Right kidney (tissue), 9 donors: ENCODE measurements at places on chromosomes 5 and 9.

DNA sequence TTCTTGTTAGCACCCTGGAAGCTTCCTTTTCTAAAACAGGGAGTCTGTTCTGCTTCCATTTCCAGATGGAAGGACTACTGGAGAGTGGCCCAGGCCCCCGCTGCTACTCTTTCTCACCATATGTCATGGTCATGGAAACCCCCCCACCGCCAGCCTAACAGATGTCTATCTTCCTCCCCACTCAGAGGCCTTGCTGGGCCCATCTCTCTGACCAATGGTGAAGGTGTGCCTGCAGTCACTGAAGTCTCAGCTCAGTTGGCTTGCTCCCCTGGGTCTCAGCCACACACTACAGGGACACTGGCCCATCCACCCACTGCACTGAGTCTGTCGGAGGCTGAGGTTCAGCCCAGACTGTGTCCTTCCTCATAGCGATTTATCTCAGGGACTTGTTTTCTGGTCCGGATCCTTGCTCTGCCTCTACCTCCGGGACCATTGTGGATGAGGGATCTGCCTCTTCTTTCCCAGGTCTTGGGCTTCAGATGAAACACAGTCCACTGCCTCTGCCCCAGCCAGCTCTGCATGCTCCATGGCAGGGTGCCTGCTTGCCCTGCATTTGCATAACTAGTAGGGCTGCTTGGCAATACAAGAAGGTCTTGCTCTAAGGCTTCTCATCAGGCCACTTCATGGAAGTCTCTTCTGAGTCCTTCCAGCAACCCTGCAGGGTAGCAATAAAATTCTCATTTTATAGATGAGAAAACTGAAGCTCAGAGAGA is 30.8 kb downstream of the GALNT12 start:
- no peak for DNase-seq

DNA sequence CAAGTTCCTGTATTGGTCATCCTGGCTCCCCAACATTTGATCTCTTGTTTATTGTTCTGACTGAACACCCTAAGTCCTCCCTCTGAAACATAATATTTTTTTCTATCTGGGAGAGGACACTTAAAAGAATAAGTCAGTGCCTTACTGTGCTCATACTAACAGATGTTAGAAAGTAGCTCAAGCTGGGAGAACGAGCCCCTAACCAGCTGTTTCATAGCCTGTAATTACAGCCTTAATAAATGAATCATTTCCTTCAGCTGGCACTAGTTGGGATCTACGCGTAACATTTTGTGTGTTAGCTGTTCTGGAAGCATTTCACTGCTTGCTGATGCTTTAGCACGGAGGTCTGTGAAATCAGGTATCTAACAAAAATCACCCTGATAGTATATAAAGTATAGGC is 345.9 kb upstream of the RIOK2 start:
- DNase-seq, result no peak

- DNase-seq, result no peak
These were observed 19.8 kb downstream of the IFT74 start for GRCh38 chr9:26975728-26976707.

- no peak for DNase-seq
These were observed 275.5 kb upstream of the TMEM161B start for GRCh38 chr5:88544136-88544645.

DNA sequence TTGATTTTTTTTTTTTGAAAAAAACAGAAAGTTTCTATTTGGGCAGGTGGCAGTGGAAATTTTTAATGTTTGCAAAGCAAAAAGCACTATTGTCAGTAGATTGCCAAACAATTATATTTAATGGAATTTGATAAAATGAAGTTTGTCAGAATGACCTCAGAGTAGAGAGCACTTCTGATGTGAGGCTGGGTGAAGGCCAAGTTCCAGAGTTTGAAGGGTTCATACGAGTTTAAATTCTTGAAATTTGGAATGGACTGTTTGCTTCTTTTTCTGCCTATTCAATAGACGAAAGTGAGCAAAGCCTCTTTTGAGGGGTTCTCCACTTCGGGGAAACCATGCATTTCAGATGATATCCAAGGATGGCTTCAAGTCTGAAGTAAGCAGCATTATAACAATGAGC is 7.4 kb downstream of the SHC3 start:
- no peak for DNase-seq

- DNase-seq, result no peak
These were observed 68.7 kb upstream of the LARP1 start for GRCh38 chr5:154686490-154686889.

DNA sequence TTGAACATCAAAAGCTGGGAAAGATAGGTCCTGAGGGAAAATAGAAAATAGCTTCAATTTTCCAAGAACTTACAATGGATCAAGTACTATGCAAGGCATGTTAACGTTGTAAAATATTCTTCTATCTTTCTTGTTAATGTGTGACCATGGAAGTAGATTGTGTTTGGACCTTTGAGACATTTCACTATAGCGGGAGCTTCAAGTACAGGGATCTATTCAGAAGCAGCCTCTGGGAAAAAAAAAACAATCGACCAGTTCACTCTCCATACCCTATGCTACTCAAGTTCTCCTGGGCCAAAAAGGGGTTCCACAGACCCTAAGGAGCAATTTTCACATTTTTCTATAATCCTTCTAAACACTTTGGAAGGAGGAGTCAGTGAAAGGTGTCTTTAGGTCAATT is 54.1 kb upstream of the ATP10B start:
- DNase-seq, result no peak

DNA sequence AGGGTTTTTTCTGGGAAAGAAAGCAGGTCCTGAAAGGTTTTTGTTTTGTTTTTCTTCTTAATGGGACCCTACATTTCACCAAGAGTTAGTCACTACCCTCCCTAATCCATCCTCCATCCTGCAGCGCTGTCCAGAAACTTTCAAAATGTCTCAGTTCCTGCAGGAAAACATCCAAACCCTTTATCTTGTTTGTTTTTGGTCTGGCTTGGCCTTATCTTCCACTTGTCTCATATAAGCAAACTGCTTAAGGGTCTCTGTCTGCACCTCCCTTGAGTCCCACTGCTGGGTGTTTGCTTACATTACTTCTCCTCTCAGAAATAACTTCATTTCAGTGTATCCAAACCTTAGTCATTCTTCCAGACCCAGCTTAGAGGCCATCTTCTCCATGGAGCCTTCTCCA is 11.0 kb upstream of the TRAF1 start:
- DNase-seq, result no peak

GRCh38 chr5:150644058-150644457 is 3.6 kb downstream of the SYNPO start:
- DNase-seq, result no peak

DNA sequence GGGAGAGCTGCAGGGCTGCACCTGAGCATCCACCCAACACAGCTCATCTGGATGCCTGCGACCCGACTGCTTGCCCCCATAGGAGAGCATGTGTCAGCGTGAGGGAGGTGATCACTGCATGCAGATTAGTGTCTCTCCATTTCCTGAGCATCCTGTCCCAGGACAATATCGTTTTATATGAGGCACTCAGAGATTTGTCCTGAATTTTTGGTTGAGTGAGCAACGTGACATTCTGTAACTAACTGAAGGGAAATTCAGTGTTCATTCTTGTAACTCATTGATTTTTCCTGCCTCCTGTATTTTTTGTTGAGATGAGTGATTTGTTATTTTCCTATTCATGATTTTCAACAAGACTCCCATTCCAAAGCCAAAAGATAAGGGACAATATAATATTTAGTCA is 20.7 kb upstream of the ANKRD34B start:
- DNase-seq, result no peak

GRCh38 chr5:152016421-152016820 is 91.8 kb upstream of the GLRA1 start:
- DNase-seq, result no peak

- DNase-seq, result no peak
These were observed 72.5 kb downstream of the SEMA6A start for GRCh38 chr5:116502138-116502537.

- DNase-seq, result no peak
These were observed 992 bp downstream of the SPACA9 start for GRCh38 chr9:132879457-132880323.

GRCh38 chr5:17620627-17621026 is 10.4 kb downstream of the TAF11L12 start:
- no peak for DNase-seq

DNA sequence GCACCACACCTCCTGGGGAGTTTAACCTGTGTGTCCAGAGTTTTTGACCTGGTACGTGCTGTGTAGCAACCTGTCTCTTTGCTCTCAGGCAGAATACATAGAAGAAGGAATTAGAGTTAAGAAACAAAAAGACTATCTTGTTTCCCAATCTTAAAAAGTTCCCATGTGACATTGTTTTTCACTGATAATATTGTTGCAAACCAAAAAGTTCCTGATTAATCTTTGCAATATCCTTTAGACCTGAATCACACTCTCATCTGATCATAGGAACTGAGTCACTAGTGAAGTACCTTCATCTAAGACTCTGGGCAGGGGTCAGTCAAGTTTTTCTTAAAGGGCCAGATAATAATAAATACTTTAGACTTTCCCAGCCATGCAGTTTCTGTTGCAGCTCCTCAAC is 35.1 kb downstream of the BASP1 start:
- no peak for DNase-seq

DNA sequence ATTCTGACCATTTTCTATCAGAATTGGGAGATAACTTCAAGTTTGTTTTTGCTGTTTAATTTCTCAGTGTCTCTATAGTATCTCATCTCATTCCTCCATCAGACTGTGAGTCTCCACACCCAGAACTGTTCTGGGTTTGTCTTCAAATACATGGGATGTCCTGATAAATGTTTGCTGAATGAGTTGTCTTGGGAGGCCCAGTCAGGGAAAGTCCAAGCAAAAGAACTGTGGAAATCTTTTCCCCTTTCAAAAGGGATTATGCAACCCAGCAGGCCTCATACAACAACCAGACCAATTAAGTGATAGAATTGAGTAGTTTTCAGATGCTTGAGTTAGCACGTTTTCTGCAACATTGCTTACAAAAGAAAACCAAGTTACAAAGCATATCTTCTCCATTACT is 324.4 kb downstream of the BRINP1 start:
- no peak for DNase-seq

DNA sequence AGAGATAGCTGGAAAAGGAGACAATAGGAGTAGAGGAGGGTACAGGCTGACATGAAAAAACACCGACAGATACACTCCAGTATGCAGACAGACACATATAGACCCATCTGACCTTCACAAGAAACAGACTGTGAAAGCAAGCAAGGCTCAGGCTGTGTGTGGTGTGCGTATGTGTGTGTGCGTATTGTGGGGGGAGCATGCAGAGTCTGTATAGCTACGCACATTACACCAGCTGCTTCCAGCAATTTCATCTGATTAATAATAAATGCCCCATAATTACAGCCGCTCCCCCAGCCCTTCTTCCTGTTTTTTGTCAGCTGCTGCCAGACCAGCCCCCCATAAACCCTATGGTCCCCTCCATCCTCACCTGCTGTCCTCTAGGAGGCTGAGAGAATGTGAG is 6.7 kb downstream of the CNTFR start:
- DNase-seq, result no peak

GRCh38 chr5:172446336-172447051 is 7.8 kb downstream of the SH3PXD2B start:
- DNase-seq, result no peak

DNA sequence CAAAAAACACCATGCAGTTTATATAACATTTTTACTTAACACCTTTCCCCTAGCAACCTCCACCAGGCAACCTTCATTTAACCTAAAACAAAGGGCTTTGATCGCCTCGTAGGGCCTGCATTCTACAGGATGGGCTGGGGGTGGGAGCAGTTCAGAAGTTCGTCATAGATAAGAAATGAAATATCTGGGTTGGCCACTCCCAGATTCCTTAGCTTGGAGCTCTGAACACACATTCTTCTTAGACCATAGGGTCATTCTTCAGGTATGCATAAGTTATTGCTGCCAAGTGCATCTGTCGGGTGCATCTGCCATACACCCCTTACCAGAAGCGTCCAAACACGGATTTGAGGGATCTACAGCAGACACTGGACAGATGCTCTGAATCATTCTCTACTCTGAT is 4.3 kb upstream of the SLC22A5 start:
- no peak for DNase-seq

- no peak for DNase-seq
These were observed 20.7 kb upstream of the CTSV start for GRCh38 chr9:97059626-97060025.

- DNase-seq, result no peak
These were observed 19.4 kb downstream of the CCDC171 start for GRCh38 chr9:15572200-15572770.

GRCh38 chr5:1431896-1432295 is 13.3 kb downstream of the SLC6A3 start:
- no peak for DNase-seq

GRCh38 chr5:87924436-87924835 is 344.2 kb downstream of the TMEM161B start:
- no peak for DNase-seq

DNA sequence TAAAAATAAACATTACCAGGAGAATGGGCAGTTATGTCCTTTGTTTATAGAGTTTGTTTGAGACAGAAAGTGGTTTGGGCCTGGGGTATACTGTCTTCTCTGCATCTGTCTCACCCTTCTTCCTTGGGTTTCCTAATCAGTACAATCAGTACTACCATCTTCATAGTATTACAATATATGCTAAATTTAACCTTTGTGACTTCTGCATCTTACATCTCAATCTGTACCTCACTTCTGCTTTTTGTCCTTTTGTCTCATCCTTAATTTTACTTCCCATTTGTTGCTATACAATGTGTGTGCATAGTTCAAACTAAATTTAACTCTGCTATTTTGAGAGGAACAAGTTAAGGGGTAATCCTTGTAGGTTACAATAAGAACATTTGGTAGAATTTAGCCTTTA is 19.6 kb downstream of the FBXO38 start:
- no peak for DNase-seq

DNA sequence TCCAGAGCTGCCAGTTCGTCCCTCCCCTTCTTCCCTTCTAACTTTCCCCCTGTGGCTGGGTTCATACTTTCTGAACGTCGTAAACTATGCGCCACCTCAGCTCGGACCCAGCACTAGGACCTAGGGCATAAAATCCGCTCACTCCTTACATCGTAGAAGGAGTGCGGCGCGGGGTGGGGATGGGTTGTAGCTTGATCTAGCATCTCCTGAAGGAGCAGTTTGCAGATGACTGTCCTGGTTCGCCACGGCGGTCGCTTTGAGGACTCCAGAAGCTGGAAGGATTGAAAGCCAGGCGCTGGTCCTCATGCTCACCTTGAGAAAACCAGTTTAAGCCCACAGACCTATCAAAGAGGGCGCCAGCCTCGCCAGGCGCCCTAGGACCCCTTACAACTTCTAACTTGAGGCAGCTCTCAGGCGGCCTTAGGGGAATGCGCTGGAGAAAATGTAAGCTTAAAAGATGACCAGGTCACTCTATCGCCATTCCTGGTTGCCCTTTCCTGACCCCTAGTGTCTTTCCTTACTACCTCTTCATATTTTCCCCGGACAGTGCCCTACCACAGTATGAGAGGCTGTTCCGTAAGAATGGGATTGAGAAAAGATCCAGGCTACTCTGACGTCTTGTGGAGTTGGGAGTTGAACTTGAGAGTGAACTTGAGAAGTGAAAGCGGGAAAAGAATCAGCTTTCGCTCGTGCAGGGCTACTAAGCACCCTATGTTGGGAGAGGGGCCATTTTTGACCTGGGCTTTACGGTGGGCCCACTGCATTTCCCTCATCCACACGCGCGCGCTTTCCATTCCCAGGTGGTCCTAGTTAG is 2.8 kb downstream of the RORB start:
- DNase-seq, result peak; percentile 32

- DNase-seq, result no peak
These were observed 9.5 kb upstream of the SH3TC2 start for GRCh38 chr5:149072376-149072775.
